SJCRH30 (cell line): ENCODE measurements at places on chromosomes 11 and 22. TPM values are rescaled to one million over a fixed set of nuclear protein-coding genes. Genes with fewer than 3 reads are reported as not detected.

The IFITM10 gene
- 0.18 and 0.23 TPM in 2 replicates for total RNA-seq

The SLC5A1 gene
- total RNA-seq = not detected in 2 replicates

The TKFC gene
- total RNA-seq = 15.3 and 17.7 TPM in 2 replicates

The UPB1 gene
- 0.04 TPM in 1 of 2 replicates, not detected in the other for total RNA-seq

The NCF4 gene
- total RNA-seq = not detected in 2 replicates

The PSMA1 gene
- 303 and 320 TPM in 2 replicates for total RNA-seq

The ACR gene
- not detected in 2 replicates for total RNA-seq

The PKDREJ gene
- total RNA-seq = 0.02 TPM in 1 of 2 replicates, not detected in the other

The OR52H1 gene
- total RNA-seq = not detected in 2 replicates

The TTC28 gene
- 12.8 and 13.2 TPM in 2 replicates for total RNA-seq
